Dorsolateral prefrontal cortex (tissue), 122 donors: ENCODE measurements at places on chromosomes 7 and 10. TPM values are rescaled to one million over a fixed set of nuclear protein-coding genes. Genes with fewer than 3 reads are reported as not detected.

Gene RBP4
- 46.5 TPM for total RNA-seq

GRCh38 chr7:37109843-37110242 lies 338.8 kb downstream of the ELMO1 start:
- no peak for DNase-seq

- DNase-seq: no peak
These were observed 21.9 kb downstream of the FRA10AC1 start for GRCh38 chr10:93680412-93681047.

Gene BICC1
- 5.8 TPM for total RNA-seq

DNA sequence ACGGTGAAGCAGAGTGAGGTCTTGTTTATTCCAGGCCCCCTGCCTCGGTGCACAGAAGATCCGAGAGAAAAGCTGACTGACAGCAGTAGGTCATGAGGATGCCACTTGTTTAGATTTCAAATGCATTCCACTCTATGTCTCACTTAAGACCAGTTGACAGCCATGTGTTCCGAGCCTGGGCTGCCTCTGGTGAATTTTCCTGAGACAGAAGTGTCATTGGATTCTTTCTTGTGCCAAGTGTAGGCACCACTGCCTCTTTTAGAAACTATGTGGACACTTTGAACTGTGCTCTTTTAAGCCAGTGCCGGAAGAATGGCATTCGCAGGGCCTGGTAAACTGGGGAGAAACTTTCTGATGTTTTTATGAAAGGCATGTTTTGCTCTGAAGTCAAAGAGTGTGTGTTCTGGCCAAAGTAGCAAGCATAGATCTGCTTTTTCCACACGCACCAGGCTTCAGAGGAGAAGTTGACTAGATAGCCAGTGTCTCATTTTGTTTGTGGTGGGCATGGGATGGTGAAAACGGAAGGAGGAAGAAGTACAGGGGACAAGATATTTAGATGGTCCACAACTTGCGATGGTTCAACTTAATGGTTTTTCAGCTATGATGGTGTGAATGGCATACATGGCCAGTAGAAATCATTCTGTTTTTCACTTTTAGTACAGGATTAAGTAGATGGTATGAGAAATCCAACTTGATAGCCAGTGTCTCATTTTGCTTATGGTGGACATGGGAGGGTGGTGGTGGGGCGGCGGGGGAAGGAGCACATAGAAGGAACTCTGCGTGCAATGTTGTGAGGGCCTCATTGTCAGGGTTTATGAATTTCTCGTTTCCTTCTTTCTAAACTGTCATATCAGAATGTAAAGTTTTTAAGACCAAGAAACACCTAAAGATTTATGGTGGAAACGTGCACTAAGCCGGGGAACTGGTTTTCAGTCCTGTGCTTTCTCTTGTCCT lies 41.5 kb downstream of the CYP17A1 start:
- no peak for DNase-seq

- no peak for DNase-seq
These were observed 3.5 kb downstream of the LLCFC1 start for GRCh38 chr7:142942746-142943145.

Gene CALHM3
- not detected for total RNA-seq

DNA sequence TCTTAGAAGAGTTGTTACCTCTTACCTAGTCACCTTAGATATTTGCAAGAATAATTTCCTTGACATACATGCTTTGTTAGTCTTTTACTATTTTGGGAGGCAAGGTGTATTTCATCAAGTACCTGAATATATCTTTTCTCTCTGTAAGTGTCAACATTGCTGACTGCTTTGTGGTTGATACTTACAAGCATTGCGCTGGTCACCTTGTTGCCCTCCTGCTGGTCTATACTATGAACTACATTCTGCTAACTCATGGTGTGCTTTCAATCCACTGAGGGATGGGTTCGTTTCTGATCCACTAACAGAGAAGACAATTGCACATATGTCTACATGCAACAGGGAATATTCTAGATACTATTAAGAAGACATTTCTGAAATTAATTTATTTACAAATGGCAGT lies 837.8 kb upstream of the COBL start:
- DNase-seq: no peak

GRCh38 chr7:35792873-35793489 lies 7.9 kb upstream of the SEPTIN7 start:
- DNase-seq: no peak

GRCh38 chr10:49539320-49539885 lies 482 bp upstream of the ERCC6 start:
- DNase-seq: peak; percentile 61

DNA sequence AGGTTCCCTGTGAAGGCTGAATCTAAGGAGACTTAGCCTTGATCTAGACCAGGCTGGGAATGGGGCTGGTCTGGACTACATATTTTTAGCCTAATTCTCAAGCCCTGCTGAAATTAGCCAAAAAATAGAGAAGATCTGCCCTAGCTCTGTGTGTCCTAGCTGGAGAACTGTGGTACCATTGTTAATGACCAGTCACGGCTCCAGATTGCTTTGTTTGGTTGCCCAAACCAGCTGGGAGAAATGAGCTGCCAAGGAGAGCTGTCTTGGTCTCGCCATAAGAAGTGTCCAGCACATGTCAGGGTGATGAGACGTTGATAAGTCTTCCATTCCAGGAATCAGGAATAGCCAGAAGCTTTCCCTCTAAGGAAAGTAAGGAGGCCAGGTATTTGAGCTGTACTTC lies 20.7 kb downstream of the GBX1 start:
- DNase-seq: peak; percentile 58

Gene CROT
- 10.4 TPM for total RNA-seq

DNA sequence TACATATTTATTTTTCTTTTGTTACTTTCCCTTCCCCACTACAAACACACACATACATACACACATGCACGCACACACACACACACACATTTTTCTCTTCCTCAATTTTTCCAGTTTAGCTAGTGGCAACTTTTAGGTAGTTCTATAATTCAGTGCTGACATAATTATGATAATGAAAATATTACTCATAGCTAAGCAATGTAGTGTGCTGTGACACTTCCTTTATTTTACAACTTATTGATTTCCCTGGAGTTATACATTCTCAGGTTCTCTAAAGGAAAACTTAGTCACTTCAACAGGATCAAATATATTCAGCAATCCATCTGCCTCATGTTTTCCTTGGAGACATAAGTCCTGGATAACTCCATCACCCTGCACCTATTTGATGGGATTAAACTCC lies 151.6 kb downstream of the CACNA2D1 start:
- no peak for DNase-seq

Gene LAMTOR4
- 125 TPM for total RNA-seq

Gene NUDT13
- 1.5 TPM for total RNA-seq

DNA sequence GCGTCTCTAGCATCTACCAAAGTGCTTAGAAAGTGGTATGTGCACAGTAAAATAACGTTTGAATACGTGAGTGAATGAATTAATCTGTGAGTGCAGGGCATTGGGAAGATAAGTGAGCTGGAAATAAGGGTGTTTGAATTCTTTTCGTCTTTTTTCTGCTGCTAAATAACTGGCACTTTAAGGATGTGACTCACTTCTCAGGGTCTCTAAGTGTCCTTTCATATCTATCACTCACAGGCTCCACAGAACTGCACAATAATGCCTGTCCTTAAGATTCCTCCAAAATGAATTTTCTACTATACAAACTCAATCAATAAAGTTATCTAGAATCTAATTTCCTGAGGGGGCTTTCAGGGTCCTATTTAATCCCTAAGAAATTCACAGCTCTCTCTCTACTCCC lies 3.2 kb upstream of the DGKB start:
- DNase-seq: no peak

Gene ADAP1
- total RNA-seq: 161 TPM

GRCh38 chr7:22732556-22733126 lies 5.6 kb downstream of the IL6 start:
- no peak for DNase-seq

Gene HERPUD2
- total RNA-seq: 37.3 TPM

- no peak for DNase-seq
These were observed 24.6 kb downstream of the NAMPT start for GRCh38 chr7:106260136-106260561.

DNA sequence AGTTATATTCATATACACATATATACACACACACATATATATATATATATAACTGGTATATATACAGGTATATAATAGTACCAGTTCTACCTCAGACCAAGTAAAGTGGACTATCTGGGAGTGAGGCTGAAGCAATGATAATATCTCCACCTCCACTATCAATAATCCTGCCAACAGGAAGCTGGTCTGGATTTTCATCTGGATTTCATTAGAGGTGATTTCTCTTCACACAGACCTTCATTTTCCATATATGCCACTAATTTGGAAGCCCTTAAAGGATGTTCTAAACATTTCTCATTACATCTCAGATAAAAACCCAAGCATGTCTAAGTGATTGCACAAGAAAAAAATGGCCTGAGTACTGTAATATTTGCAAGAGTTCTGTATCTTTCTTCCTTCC lies 1.7 kb upstream of the SLC35B4 start:
- no peak for DNase-seq

Gene MRLN
- total RNA-seq: not detected
